Central memory CD8-positive, alpha-beta T cell (primary cell): ENCODE measurements at places on chromosomes 3 and 15.

DNA sequence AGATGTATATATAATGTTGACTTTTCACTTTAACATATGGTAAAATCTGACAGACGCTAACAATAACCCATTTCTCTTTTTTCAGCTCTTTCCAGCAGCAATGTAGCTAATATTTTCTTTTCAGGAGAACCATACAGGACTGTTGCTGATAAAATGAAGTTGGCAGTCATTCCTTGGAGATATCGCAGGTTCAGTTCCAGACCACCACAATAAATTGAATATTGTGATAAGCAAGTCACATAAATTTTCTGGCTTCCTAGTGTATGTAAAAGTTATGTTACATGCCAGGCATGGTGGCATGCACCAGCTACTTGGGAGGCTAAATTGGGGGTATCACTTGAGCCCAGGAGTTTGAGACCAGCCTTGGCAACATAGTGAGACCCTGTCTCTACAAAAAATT, 31.9 kb upstream of the TM4SF1 start:
- H3K27ac ChIP-seq = no peak overlapping the region
- no peak for DNase-seq
- no peaks in the 10 kb centered on the region for H3K4me1 ChIP-seq
- peaks cover 2% of the 10 kb centered on the region for H3K36me3 ChIP-seq
- peaks cover 21% of the 10 kb centered on the region for H3K27me3 ChIP-seq

DNA sequence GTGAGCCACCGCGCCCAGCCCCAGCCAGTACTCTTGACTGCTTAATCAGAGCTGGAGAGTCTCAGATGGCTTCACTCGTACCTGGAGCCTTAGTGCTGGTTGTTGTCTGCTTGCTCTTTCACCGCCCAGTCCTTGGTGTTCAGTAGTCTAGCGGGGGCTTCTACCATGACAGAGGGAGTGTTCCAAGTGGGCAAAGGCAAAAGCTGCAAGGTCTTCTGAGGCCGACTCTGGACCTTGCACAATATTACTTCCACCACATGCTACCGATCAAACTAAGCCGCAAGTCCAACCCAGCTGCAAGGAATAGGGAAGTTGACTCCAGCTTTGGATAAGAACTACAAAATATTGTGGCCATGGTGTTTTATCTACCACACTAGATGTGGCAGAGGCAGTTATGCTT, 6.6 kb downstream of the PARL start:
- peaks cover 15% of the 10 kb centered on the region for H3K4me1 ChIP-seq
- no peak overlapping the region for H3K4me3 ChIP-seq
- H3K27ac ChIP-seq = no peak overlapping the region
- H3K36me3 ChIP-seq = peaks cover 19% of the 10 kb centered on the region
- DNase-seq = no peak

DNA sequence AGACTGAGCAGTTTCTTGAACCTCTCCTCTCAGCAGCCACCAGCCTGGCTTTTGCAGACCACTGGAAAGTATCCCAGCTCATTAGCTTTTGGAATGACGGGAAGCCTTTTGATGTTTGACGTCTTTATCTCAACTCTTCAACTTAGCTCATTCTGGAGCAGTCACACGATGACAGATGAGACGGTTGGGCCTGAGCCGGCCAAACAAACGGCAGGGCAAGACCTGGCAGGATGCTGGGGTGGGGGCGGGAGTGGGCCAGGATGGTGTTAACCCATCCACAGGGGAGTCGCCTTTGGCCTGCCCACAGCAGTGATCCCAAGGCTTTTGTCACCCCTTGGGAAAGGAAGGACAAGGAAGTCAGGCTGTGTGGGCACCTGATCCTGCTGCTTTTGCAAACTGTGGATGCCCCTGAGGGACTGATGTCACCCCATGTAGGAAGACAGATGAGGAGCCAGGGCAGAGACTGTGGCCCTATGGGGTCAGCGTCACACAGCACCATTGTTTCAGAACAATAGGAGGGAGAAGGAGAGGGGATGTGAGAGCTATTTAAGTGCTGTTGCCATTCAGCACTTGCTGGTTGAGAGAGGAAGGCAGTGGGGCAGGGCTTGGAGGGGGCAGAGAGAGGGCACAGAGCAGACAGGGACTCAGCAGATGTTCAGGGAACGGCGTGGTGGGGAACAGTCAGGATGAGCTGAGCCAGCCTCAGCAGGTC, 121.9 kb upstream of the CTDSPL start:
- no peaks in the 10 kb centered on the region for H3K4me1 ChIP-seq
- no peak for DNase-seq
- H3K27me3 ChIP-seq = peaks cover 42% of the 10 kb centered on the region
- no peak overlapping the region for H3K4me3 ChIP-seq

DNA sequence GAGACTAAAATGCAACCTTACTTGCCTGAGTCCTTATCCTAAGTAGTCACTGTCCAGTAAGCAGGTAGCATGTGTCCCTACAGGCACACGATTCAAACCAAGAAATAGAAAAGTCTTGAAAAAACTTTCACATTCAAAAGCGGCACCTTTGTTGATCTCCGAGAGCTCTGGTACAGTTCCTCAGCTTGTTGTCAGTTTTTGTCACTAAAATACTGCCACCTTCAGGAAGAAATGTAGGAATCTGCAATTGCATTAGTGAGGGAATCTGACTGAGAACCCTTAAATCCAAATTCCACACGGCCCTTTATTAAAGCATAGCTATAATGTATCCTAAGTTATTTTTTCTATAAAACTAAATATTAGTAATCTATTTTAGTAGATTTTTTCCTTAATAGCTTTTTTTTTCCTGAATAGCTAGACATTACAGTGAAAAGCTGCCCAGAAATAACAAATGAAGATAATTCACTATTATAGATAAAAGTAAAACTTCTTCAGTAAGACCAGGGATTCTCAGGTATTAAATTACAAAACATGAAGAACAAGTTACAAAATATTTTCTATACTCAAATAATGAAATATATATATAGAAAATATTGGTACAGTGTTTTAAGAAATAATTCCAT, 44.0 kb downstream of the CCDC54 start:
- H3K4me3 ChIP-seq = peak overlapping the region; percentile 22
- peaks cover 42% of the 10 kb centered on the region for H3K27me3 ChIP-seq
- H3K27ac ChIP-seq = no peak overlapping the region
- H3K4me1 ChIP-seq = peaks cover 5% of the 10 kb centered on the region

DNA sequence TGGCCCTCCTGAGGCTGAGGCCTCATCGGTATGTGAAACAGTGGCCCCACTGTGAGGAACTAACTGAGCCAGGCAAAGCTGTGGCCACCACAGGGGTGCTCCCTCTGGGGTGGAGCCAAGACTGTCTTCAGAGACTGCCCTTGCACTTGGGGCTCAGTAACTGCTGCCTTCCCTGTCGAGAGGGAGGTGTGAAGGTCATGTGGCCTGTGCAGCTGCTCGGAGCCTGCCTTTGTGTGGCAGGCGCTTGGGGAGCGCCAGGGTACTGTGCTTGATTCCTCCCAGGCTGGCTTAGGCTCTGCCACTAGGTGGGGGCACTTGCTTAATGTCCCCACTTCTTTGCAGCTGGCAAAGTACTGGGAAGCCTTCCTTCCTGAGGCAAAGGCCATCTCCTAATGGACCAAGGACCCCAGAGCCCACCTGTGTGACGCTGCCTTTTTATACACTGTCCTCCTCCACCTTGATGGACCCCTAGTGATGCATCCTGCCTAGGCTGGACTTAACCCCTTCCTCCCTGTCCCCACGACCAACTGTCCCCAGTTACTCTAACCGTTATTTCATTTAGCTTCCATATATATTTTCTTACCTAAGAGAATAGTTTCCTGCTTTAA, 14.2 kb upstream of the SNX22 start:
- no peak overlapping the region for H3K4me3 ChIP-seq
- H3K4me1 ChIP-seq = no peaks in the 10 kb centered on the region
- H3K36me3 ChIP-seq = peaks cover 51% of the 10 kb centered on the region
- DNase-seq = no peak

DNA sequence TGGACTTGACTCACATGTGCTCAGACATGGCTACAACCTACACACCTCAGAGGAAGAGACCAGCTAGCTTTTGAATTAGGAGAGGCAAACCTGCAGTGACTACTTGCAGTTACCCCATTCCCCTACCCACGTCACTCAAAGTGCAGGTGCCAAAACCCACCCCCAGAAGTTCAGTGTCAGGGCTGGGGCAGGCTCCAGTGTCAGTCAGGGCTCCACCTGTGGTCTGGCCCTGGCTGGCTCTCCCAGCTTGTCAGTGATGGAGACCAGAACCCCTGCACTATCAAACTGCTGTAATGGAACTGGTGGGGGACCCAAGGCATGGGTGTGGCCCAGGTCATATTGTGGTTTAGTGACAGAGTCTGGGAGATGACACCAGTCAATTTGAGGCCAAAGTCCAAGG, 32.6 kb upstream of the SLC41A3 start:
- no peak for DNase-seq
- no peaks in the 10 kb centered on the region for H3K36me3 ChIP-seq
- H3K4me1 ChIP-seq = no peaks in the 10 kb centered on the region
- H3K4me3 ChIP-seq = no peak overlapping the region
- H3K27me3 ChIP-seq = peaks cover 21% of the 10 kb centered on the region

DNA sequence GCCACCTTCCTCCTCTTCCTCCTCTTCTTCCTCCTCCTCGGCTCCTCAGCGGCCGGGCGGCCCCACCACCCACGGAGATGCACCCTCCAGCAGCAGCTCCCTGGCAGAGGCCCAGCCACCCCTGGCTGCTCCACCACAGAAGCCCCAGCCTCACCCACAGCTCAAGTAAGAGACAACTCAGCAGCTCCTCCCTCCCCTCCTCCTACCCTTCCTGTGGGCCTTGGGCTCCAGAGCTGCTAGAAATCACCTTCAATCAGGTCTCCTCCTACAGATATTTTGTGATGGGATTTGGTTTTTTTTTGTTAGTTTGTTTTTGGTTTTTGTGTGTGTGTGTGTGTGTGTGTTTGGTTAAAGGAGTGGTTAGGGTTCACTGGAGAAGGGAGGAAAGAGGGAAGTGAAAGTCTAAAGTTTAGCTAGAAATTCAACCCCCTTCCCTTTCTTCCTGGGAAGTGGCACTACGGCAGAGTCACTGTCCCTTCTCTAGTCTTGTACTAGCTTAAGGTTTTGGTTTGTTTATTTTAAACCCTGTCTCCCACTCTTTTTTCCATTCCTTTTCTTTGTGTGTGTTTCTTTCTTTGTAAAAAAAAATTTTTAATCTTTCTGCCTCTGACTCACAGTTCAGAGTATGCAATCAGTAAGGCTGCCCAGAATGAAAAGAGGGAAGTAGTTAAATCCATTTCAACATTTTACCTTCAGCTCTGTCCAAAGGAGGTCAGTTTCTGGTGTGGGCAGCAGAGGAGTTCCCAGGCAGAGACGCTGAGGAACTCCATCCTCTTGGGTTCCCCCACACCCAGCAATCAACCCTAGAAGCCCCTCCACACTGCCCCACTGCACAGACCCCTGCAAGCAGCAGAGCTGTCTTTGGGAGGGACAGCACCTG, 29.0 kb upstream of the TIMP4 start:
- H3K4me3 ChIP-seq = no peak overlapping the region
- peak overlapping the region; percentile 44 for H3K27ac ChIP-seq
- no peak for DNase-seq
- no peaks in the 10 kb centered on the region for H3K36me3 ChIP-seq
- H3K27me3 ChIP-seq = peaks cover 11% of the 10 kb centered on the region
- H3K4me1 ChIP-seq = peaks cover 6% of the 10 kb centered on the region

GRCh38 chr3:30181178-30181465, 425.3 kb upstream of the TGFBR2 start:
- DNase-seq = no peak
- peaks cover 39% of the 10 kb centered on the region for H3K27me3 ChIP-seq

DNA sequence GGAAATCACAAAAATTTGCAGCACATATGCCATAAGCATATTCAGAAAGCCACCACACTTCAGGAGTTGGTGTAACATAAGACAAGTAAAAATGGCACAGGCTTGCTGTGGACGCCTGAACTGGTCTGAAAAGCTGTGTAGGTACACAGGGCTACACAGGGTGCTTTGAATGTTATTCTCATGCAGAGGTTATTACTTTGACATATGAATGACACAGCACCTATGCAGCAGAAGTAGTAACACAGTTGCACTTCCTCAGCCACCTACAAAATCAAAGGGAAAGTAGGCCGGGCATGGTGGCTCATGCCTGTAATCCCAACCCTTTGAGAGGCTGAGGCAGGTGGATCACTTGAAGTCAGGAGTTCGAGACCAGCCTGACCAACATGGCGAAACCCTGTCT, 54.5 kb downstream of the OSBPL10 start:
- no peak for DNase-seq
- H3K36me3 ChIP-seq = no peaks in the 10 kb centered on the region
- H3K27me3 ChIP-seq = peaks cover 18% of the 10 kb centered on the region
- no peak overlapping the region for H3K4me3 ChIP-seq
- no peaks in the 10 kb centered on the region for H3K4me1 ChIP-seq

- H3K4me1 ChIP-seq = peaks cover 4% of the 10 kb centered on the region
- DNase-seq = no peak
- H3K4me3 ChIP-seq = no peak overlapping the region
- H3K36me3 ChIP-seq = no peaks in the 10 kb centered on the region
- no peak overlapping the region for H3K27ac ChIP-seq
These were observed 101.9 kb upstream of the PLXND1 start for GRCh38 chr3:129708328-129708861.

DNA sequence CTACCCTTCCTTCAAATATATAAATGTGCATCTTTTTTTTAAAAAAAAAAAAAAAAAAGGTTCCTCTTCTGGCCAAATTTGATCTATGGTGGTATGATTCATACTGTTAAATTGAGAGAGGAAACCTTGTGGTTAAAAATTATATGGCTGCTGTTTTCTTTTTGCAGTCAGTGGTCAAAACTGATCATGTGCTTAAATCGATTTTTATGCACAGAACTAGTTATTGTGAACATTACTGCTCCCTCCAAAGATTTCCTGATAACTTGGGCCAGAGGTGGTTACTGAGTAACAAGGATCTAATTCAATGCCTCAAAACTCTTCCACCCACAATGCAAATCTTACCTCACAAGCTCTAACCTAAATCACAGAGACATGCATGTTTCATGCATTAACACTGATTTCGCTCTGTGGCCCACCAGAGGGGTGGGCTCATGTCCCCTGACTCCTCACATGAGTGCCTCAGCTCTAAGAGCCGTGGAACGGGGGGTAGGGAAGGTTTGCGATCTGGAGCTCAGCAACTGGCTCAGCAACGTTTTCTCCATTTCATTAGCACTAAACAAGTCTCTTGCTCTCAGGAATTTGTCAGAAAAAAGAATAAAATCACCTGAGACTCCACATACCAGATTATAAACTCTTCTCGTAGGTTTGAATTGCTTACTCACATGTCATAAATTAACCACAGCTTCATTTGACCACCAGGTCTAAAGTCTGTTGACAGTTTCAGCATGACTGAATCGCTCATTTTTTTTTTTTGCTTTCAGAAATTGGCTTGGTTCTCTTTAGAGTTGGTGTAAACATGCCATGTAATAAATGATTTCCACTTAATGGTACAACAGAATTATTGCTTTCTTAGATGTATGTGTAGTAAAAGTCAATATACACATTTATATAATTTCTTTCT, 280.4 kb downstream of the CD47 start:
- no peak overlapping the region for H3K27ac ChIP-seq
- H3K4me3 ChIP-seq = no peak overlapping the region
- no peak for DNase-seq
- H3K36me3 ChIP-seq = peaks cover 31% of the 10 kb centered on the region
